Right atrium auricular region (tissue), 2 donors: ENCODE measurements at places on chromosomes 2 and 18.

- no peak overlapping the region for H3K27ac ChIP-seq
- peaks cover 25% of the 10 kb centered on the region for H3K36me3 ChIP-seq
- no peak overlapping the region for H3K4me3 ChIP-seq
- H3K27me3 ChIP-seq = no peaks in the 10 kb centered on the region
- DNase-seq = no peak
- no peaks in the 10 kb centered on the region for H3K4me1 ChIP-seq
Observed at GRCh38 chr2:200422071-200422470, 87.8 kb downstream of the KCTD18 start.

- peaks cover 32% of the 10 kb centered on the region for H3K36me3 ChIP-seq
- H3K4me1 ChIP-seq = no peaks in the 10 kb centered on the region
- DNase-seq = no peak
- H3K27ac ChIP-seq = no peak overlapping the region
- H3K27me3 ChIP-seq = no peaks in the 10 kb centered on the region
Observed at GRCh38 chr2:70984576-70985282, 6.3 kb downstream of the ANKRD53 start.

DNA sequence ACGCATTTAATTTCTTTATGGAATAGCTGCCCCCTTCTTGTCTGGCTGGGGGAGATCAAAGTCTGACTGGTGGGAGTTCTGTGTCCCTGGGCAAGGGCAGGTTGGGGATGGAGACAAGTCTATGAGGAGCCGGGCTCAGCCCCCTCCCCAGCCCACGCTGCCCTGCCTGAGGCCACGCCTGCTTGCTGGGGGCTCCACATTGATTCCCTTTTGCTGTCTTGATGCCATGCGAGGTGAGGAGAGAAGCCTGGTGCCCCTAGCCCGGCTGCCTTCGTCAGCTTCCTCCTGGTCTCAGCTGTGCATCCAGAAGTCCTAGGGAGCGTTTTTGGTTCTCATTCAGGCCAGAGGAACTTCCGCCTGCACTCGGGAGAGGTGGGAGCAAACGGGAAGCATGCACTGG is 247.9 kb downstream of the NDUFA10 start:
- H3K36me3 ChIP-seq = no peaks in the 10 kb centered on the region
- no peak overlapping the region for H3K27ac ChIP-seq
- H3K4me1 ChIP-seq = no peaks in the 10 kb centered on the region
- DNase-seq = no peak
- H3K4me3 ChIP-seq = no peak overlapping the region

GRCh38 chr2:120949027-120949956 is 213.6 kb downstream of the GLI2 start:
- H3K36me3 ChIP-seq = no peaks in the 10 kb centered on the region
- H3K4me3 ChIP-seq = no peak overlapping the region
- no peak for DNase-seq
- no peaks in the 10 kb centered on the region for H3K4me1 ChIP-seq
- H3K27ac ChIP-seq = no peak overlapping the region
